ENCODE measurements at places on chromosomes 3 and 15. TPM values are rescaled to one million over a fixed set of nuclear protein-coding genes. Genes with fewer than 3 reads are reported as not detected.

DNA sequence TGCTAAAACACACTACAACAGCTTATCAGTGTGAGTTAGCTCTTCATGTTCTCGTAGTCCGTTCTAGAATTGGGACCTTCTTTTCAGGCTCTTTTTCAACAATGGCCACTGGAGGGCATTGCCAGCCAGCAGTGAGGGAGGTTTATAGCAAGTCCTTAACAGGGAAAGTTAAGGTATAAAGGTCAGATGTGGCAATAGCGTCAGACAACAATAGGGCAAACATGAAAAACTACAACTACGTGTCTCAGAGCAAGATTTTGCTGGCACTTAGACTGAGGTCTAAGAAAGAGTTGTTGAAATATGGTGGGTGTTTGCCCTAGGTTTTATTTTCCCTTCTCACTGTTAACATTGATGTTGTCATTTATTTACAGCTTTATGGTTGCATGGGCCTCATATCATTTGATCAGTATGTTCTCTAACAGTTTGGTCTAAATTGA is 161.4 kb downstream of the GMNC start:
- H3K4me3 ChIP-seq = no peak overlapping the region
- H3K4me1 ChIP-seq = no peaks in the 10 kb centered on the region
- H3K36me3 ChIP-seq = no peaks in the 10 kb centered on the region
- no peaks in the 10 kb centered on the region for H3K27me3 ChIP-seq

The CCR5 gene
- total RNA-seq = 22.5 TPM

GRCh38 chr3:106435899-106436453 is 567.2 kb upstream of the CBLB start:
- no peaks in the 10 kb centered on the region for H3K27me3 ChIP-seq
- no peak overlapping the region for H3K4me3 ChIP-seq
- no peaks in the 10 kb centered on the region for H3K36me3 ChIP-seq

The ARPP21 gene
- not detected for total RNA-seq

DNA sequence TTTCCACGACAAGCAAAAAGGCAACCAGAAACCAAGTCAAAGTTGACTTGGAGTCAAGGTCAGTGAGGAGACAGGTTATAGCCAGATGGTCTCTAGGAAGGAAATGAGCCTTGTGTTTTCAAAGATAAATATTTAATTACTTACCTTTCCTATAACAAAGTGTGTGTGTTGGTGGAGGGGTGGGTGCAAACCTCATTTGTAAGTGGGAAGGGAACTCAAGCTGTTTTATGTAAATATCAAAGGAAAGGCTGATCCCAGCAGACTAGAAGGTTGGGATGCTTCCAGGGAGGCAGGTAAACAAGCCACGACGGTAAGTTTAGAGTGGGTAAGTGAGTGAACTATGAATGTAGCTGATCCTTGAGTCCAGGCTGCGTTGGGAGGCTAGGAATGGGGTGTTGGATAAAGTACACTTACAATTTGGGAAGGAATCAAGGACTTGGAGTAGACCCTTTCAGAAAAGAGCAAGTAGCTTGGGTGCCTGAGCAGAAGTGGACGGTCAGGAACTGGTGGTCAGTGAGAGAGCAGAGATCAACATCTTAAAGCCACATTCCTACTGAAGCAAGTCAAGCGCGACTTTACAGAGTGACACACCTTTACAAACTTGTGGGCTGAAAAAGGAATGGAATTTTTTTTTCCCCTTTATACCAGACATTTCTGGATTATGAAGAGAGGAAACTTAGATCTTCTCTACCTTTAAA is 82.0 kb upstream of the TBL1XR1 start:
- no peaks in the 10 kb centered on the region for H3K27me3 ChIP-seq
- DNase-seq = no peak
- H3K4me1 ChIP-seq = no peaks in the 10 kb centered on the region
- H3K4me3 ChIP-seq = no peak overlapping the region

GRCh38 chr15:32967521-32967920 is 227.0 kb downstream of the FMN1 start:
- no peaks in the 10 kb centered on the region for H3K36me3 ChIP-seq
- H3K27me3 ChIP-seq = no peaks in the 10 kb centered on the region
- H3K4me1 ChIP-seq = no peaks in the 10 kb centered on the region
- H3K27ac ChIP-seq = no peak overlapping the region
- DNase-seq = no peak

The VEPH1 gene
- total RNA-seq = 0.22 TPM

The PTH1R gene
- not detected for total RNA-seq

GRCh38 chr3:197549261-197549885 is 6.4 kb downstream of the BDH1 start:
- H3K36me3 ChIP-seq = peaks cover 18% of the 10 kb centered on the region
- H3K4me3 ChIP-seq = no peak overlapping the region
- no peak for DNase-seq

- H3K4me3 ChIP-seq = no peak overlapping the region
- H3K27me3 ChIP-seq = no peaks in the 10 kb centered on the region
- H3K36me3 ChIP-seq = no peaks in the 10 kb centered on the region
- H3K27ac ChIP-seq = no peak overlapping the region
These were observed 115.2 kb downstream of the P3H2 start for GRCh38 chr3:190005343-190006113.

DNA sequence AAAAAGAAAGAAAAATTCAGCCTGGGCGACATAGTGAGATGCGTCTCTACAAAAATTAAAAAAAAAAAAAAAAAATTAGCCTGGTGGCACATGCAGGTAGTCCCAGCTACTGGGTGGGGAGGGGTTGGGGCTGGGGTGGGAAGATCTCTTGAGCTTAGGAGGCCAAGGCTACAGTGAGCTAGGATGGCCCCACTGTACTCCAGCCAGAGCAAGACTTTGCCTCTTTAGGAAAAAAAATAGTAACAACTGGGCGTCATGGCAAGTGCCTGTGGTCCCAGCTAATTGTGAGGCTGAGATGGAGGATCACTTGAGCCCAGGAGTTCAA is 23.9 kb upstream of the PPP4R2 start:
- H3K27ac ChIP-seq = no peak overlapping the region
- DNase-seq = no peak
- no peak overlapping the region for H3K4me3 ChIP-seq
- no peaks in the 10 kb centered on the region for H3K36me3 ChIP-seq
- H3K27me3 ChIP-seq = no peaks in the 10 kb centered on the region

- DNase-seq = no peak
- H3K27ac ChIP-seq = no peak overlapping the region
- H3K4me1 ChIP-seq = no peaks in the 10 kb centered on the region
- peaks cover 29% of the 10 kb centered on the region for H3K36me3 ChIP-seq
- no peaks in the 10 kb centered on the region for H3K27me3 ChIP-seq
These were observed 19.5 kb downstream of the PPCDC start for GRCh38 chr15:75042730-75043508.

GRCh38 chr15:39820050-39820602 is 37.5 kb upstream of the FSIP1 start:
- no peaks in the 10 kb centered on the region for H3K27me3 ChIP-seq
- no peaks in the 10 kb centered on the region for H3K36me3 ChIP-seq
- no peak for DNase-seq
- no peaks in the 10 kb centered on the region for H3K4me1 ChIP-seq
- no peak overlapping the region for H3K27ac ChIP-seq
- no peak overlapping the region for H3K4me3 ChIP-seq

DNA sequence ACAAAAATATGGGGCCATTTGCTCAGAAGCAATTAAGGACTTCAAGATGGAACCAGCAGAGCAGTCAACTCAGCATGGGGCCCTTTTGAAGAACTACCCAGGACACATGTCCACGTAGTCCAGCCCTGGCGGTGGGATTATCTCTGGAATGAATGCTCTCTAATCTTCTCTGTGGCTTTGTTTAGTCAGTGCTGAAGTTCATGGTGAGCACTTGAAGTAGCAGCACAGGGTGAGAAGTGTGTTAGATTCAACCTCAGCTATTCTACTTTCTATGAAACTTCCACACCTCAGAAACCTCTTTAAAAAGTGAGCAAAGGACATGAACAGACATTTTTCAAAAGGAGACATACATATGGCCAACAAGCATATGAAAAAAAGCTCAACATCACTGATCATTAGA is 74.4 kb downstream of the THRB start:
- H3K36me3 ChIP-seq = no peaks in the 10 kb centered on the region
- H3K27me3 ChIP-seq = no peaks in the 10 kb centered on the region
- no peak overlapping the region for H3K4me3 ChIP-seq

DNA sequence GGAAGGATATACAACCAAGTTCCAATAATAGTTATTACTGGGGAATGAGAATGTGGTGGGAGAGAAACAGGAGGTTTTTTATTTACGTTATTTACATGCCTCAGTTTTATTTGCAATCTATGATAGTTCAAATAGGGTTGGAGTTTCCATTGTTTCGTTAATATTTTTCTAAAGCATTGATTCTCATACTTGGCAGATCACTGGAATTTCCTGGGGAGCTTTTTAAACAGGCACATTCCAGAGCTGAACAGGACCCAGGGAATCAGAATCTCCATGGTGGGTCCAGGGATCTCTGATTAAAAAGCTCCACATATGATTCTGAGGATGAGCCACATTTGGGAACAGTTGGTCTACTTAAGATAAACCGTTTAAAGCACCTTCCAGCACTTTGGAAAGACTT is 123.9 kb downstream of the IL20RB start:
- H3K4me1 ChIP-seq = no peaks in the 10 kb centered on the region
- no peak overlapping the region for H3K27ac ChIP-seq
- no peaks in the 10 kb centered on the region for H3K36me3 ChIP-seq
- DNase-seq = no peak

GRCh38 chr15:75153087-75153486 is 48.6 kb upstream of the C15orf39 start:
- H3K27ac ChIP-seq = no peak overlapping the region
- peak; percentile 13 for DNase-seq
- H3K27me3 ChIP-seq = no peaks in the 10 kb centered on the region
- H3K4me3 ChIP-seq = no peak overlapping the region
- no peaks in the 10 kb centered on the region for H3K4me1 ChIP-seq
- H3K36me3 ChIP-seq = no peaks in the 10 kb centered on the region

- H3K36me3 ChIP-seq = no peaks in the 10 kb centered on the region
- no peak for DNase-seq
- H3K27ac ChIP-seq = no peak overlapping the region
- no peak overlapping the region for H3K4me3 ChIP-seq
- no peaks in the 10 kb centered on the region for H3K4me1 ChIP-seq
These were observed 385.5 kb upstream of the PDZRN3 start for GRCh38 chr3:74009961-74010844.

GRCh38 chr3:157713101-157713500 is 209.9 kb upstream of the VEPH1 start:
- no peak overlapping the region for H3K27ac ChIP-seq
- H3K4me3 ChIP-seq = no peak overlapping the region
- H3K27me3 ChIP-seq = no peaks in the 10 kb centered on the region
- H3K4me1 ChIP-seq = no peaks in the 10 kb centered on the region
- DNase-seq = no peak

GRCh38 chr3:25324954-25325655 is 103.0 kb upstream of the RARB start:
- H3K4me3 ChIP-seq = no peak overlapping the region
- H3K27me3 ChIP-seq = no peaks in the 10 kb centered on the region
- no peak overlapping the region for H3K27ac ChIP-seq
- no peaks in the 10 kb centered on the region for H3K4me1 ChIP-seq
- DNase-seq = no peak
- no peaks in the 10 kb centered on the region for H3K36me3 ChIP-seq

- no peak overlapping the region for H3K4me3 ChIP-seq
- no peaks in the 10 kb centered on the region for H3K27me3 ChIP-seq
- no peak overlapping the region for H3K27ac ChIP-seq
- no peaks in the 10 kb centered on the region for H3K4me1 ChIP-seq
- no peaks in the 10 kb centered on the region for H3K36me3 ChIP-seq
These were observed 20.5 kb downstream of the EID1 start for GRCh38 chr15:48898446-48898845.

The FHIT gene
- total RNA-seq = 230 TPM

- H3K4me1 ChIP-seq = no peaks in the 10 kb centered on the region
- no peak overlapping the region for H3K4me3 ChIP-seq
- H3K36me3 ChIP-seq = no peaks in the 10 kb centered on the region
- no peaks in the 10 kb centered on the region for H3K27me3 ChIP-seq
These were observed 58.4 kb downstream of the SLC12A8 start for GRCh38 chr3:125154110-125154509.

The ECT2 gene
- total RNA-seq = 2.1 TPM

DNA sequence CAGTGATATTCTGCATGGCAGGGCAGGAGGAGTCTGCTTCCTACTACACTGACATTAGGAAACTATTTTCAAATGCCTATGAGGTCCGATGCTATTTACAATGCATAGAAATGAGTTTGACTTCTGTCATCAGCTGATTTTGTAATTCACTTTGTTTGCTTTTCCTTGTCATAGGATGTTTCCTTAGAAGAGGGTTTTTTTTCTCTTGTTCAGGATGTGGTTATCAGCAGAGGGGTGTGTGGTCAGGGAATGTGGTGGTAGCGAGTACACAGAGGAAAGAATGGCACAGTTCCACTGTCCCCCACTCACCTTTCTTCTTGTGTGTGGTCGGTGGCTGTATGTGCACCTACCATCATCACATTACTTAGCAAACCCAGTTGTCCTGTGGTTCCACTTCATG is 231.5 kb downstream of the LRTM1 start:
- H3K36me3 ChIP-seq = no peaks in the 10 kb centered on the region
- H3K27ac ChIP-seq = no peak overlapping the region
- H3K4me1 ChIP-seq = no peaks in the 10 kb centered on the region

The WNT7A gene
- 21.8 TPM for total RNA-seq

The PPP1R14D gene
- not detected for total RNA-seq

DNA sequence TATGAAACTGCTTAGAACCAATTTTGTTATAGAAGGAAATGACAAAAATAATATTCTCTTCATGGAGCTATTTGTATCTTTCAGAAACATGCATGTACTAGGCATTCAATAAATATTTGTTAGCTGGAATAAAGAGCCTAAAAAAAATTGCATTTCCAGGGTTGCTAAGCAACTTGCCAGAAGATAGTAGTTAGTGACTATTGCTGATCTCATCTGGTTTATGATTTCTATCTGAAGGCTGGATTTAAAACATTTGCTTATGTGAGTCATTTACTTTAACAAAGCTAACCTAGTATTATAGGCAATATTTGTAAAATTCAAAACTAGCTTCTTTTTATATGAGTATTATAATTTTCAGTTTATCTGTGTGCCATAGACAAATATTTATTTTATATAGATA is 78.3 kb downstream of the NAALADL2 start:
- no peak overlapping the region for H3K27ac ChIP-seq
- DNase-seq = no peak
- H3K27me3 ChIP-seq = no peaks in the 10 kb centered on the region

The CD96 gene
- total RNA-seq = 309 TPM

- no peak overlapping the region for H3K27ac ChIP-seq
- DNase-seq = no peak
- no peaks in the 10 kb centered on the region for H3K27me3 ChIP-seq
- no peaks in the 10 kb centered on the region for H3K36me3 ChIP-seq
- no peak overlapping the region for H3K4me3 ChIP-seq
These were observed 384.0 kb upstream of the TPM1 start for GRCh38 chr15:62658498-62658897.
